ENCODE measurements at places on chromosomes 4 and X.

DNA sequence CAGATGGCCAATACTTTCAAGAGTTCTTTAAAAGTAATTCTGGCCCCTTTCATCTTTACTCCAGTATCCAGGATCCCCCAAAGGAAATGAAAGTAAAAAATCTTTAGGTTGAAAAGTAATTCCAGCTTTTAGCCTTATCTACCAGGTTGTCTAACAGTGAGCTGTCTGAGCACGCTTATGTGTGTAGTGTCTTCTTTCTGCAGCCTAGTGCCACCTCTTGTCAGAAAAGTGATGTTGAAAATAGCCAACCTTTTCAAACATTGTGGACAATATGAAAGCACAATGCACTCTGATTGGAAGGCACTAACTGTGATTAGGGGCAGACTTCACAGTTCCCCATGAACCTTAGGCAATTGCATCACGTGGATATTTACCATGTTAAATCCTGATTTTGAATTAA, 92.1 kb downstream of the RELL1 start:
- DNase-seq = no peak

DNA sequence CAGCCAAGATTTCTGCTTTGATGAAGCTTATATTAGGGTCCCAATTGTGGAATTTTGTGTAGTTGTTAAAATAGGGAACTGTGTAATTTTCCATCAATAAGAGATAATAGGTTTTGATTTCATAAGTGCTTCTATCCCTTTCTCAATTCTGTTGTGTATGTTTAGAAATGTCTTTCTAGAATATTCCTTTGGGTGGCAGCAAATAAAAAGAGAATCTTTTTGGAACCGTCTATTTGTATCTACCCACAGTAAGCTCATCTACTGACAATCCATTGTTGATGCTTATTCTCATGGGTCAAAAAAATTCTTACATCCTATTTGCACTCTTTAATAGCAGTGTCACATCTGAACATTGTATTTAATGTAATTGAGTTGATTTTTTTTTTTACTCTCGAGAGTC, 61.7 kb downstream of the TMA16 start:
- no peak for DNase-seq

DNA sequence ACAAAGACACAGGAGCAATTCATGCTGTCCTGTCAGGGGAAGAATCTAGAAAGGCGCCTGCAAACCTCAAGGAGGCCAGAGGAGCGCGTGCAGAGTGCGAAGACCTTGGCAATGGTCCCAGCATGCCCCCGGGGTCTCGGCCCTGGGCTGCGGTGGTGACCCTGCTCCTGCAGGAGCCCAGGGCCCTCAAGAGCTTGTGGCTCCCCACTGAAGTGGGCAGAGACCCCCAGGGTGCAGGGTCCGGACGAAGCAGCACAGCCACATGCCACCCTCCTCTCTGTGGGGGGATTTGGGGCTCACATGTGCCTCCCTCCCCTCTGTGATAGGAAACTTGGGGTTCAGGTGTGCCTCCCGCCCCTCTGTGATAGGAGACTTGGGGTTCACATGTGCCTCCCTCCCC, 39.3 kb downstream of the GAK start:
- DNase-seq = no peak

- no peak for DNase-seq
Observed at GRCh38 chrX:153485396-153486080, 9.2 kb upstream of the BGN start.

DNA sequence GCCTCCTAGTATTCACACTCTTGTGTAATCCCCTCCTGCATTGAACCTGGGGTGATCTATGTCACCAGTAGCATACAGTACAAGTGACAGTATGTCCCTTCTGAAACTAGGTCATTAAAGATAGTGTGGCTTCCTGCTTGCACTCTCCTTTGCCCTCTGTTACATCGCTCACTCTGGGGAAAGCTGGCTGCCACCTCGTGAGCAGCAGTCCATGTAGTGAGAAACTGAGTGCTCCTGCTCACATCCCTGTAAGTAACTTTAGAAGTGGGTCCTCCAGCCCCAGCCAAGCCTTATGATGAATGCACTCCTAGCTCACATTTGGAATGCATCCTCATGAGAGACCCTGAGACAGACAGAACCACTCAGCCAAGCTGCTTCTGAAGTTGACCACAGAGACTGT, 89.8 kb upstream of the TNIP3 start:
- DNase-seq = peak; percentile 29

DNA sequence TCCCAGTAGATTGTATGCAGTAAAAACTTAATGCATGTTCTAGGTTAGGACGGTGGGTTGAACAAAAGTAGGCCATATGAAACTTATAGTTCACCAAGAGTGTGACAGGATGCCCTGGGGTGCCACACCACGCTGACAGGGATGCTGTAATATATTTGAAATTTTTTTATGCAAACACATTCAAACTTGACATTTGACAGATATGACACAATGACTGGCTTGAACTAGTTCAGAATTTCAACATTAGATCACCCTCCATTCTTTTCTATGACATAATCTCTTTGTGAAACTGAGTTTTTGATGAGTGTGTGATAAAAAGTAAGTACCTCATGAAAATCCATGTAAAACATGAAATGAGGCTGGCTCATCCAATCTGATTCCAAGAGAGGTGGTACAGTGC, 198.4 kb downstream of the PALLD start:
- DNase-seq = no peak

DNA sequence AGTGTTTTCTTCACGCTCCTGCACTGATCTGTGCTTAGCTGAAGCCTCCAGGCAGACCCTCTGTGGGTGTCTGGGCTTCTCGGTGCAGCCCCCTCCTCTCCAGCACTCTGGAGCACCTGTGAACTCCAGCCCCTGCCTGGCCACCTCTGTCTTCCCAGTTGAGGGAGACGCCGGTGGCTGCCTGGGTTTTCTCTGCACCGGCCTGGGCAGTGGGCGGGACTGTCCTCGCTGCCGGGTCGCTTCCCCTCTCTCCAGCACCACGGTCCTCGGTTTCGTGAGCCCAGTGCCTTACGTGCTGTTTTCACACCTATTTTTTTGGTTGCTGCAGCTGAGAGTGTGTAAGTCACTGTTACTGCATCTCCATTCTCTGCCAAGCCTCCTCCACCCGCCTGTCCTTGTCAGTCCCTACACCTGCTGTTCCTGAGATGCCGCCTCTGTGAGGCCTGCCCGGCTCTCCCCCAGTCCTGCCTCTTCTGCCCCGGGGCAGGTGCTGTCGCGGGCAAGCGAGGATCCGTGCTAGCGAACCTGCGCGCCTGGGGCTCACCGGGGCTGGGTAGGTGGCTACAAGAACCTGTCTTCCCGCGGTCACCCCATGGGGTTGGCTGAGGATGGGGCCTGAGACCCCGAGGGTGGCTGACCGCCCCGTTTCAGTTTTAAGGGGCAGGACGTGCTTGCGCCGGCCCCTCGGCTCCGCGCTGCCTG, 2.4 kb upstream of the FGFRL1 start:
- peak; percentile 46 for DNase-seq

DNA sequence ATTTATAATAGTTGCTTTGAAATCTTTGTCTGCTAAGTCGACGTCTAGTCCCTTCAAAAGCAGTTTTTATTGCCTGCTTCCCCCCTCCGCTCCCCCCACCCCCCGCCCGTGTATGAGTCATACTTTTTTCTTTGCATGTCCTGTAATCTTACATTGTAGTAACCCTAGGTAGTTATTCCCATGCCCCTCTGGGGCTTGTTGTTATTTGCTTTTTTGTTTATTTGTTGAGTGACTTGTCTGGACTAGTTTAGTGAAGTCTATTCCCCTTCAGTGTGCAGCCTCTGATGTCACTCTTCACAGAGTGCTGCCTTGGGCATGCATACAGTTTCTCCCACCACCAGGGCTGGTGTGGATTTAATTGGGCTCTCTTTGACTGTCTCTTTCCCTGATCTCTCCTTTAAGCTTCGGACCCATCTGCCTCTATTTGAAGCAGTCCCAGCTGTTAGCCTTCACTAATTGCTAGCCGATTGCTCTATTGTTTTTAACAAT, 86.2 kb downstream of the PPEF1 start:
- DNase-seq = no peak

DNA sequence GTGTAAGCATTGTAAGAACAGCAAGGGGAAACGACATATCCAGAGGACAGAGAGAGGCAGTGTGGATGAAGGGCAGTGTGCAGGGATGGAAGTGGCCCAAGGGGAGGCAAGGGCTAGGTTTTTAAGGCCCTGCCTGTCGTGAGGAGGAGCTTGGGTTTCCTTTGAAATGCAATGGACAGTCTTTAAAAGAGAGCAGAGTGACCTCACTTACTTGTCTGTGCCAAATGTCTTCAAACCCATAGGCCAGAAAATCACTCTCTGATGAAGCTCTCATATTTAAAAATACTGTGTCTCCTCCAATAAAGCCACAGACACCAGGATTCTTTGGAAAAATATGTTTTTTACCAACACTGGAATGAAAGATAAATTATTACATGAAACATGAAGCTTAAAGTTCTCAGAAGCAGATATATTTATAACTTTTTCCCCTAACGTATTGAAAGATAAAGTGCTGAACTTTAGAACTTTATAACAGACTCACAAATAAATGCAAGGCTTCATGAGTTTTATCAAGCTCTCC, 19.2 kb upstream of the ATXN3L start:
- no peak for DNase-seq

DNA sequence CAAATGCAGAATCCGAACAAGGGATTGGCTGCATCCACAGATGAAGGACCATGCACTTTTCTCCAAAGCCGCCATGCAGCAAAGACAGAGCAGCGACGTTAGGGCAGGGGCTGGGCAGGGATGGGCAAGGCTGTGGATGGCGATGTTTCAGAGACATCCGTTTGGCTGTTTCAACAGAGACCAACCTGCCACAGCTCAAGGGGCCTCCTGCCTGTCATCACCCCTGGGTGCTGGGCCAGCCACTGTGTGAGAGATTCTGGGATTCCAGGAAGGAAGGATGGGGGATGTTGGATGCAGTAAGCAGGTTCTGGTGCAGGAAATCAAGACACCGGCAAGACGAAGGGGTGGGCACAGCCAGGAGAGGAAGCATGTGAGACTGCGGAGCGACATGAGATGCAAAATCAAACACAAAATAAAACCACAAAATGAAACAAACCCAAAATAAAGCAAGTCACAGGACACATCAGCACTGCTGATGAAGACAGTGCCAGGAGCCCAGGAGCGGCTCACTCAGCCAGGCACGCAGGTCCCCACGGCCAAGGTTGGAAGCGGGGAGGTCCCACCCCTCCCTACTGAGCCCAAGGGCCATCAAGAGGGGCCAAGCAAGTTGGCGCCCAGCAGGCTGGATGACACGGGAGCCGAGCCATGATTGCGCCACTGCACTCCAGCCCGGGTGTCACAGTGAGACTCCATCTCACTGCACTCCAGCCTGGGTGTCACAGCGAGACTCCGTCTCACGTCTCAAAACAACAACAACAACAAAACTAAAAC, 68.1 kb downstream of the FAM53A start:
- DNase-seq = no peak

DNA sequence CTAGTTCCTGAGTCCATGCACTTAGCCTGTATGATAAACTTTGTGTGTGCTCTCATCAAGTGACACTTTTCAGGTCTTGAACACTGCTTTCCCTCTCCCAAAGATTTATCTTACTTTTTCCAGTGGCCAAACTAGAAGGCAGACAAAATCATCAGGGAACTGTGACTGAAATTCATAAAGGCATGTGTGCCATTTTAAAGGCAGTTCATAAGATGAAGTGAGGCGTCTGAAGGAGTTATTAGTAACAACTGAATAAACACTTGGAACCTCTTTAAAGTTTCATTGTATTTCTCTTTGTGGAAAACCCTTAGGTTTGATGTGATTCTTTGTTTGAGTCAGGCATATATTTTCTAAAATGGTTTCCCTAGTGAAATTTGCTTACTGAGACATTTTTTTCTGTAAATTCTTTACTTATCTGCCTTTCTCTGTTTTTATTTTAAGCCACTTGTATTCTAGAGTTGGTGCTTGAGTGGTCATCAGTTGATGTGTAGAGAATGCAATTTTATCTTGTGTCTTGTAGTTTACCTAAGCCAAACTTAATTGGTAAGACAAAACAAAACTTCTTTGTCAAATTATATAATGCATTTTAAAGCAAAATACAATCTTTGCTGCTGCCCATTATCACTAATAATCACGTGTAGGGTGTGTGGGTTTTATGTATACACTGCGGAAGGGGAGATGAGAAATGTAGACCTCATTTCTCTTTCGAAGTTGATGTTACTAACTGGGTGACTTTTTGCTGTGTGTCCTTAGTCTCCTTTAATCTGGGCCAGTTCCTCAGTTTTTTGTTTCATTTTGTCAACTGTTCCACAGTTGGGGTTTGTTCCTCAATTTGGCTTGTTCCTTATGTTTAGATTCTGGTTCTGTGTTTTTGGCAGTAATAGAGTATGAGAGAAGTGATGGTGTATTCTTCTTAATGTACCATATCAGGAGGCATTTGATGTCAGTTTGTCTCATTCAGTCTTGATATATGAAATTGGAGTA, 56.8 kb downstream of the RBPJ start:
- DNase-seq = no peak

DNA sequence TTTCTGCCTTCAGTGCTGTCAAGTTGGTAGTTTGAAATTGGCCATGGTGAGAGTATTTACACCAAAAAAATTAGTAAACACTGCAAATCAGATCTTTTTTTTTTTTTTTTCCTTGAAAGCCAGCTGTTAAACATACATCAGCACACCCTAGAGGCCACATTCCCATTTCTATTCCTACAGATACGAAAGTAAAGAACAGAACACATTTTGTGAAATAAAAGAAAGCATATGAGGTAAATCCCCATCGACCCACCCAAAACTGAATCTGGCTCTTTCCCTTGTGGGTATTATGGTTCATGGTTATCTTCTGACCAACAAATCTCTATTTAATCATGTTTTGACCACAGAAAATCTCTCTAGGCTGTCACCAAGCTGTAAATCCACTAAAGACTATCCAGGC, 41.8 kb upstream of the AP1AR start:
- no peak for DNase-seq

GRCh38 chr4:124958847-124959246, 246.3 kb upstream of the ANKRD50 start:
- no peak for DNase-seq

- no peak for DNase-seq
Observed at GRCh38 chr4:20483416-20483815, 216.8 kb upstream of the PACRGL start.

DNA sequence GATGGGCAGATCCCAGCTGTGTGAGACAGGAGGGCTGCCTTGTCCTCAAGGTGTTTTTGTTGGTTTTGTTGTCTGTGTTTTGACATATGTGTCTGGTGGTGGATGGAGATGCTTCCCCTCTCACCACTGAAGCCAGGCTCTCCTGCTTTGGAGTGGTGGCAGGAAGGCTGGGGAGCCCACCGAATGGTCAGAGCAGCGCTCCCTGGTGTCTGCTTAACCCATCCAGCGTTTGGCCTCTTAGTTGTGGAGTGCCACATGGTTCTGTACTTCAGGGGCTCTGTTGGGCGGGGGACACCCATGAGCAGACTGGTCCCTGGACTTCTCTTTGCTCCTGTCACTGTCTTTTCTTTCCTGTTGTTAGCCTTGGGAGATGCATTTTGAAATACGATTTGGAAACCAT, 51.9 kb downstream of the DLG3 start:
- DNase-seq = no peak

DNA sequence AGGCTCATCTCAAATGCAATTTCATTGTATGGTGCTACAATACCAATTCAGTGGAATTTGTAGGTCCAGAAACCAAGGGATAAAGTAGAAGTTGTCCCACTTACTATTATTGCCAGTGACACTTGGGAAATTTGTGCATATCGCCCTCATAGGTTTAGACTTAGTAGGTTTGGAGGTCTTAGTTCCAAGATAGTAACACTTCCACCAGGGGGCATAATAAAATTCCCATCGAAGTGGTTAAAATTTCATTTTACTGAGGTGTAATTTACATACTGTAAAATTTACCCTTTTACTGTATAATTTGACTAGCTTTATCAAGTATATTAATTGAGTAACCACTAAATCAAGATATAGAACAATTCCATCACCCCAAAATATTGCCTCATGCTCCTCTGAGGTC, 174.6 kb downstream of the INPP4B start:
- no peak for DNase-seq

All from activated CD8-positive, alpha-beta T cell treated with anti-CD3 and anti-CD28 coated beads, Interleukin-2, amount 10 ng/mL, durations not matched to agents 7 days and 5 days (primary cell).